Activated CD8-positive, alpha-beta memory T cell treated with anti-CD3 and anti-CD28 coated beads for 36 hours (primary cell): ENCODE measurements at places on chromosomes 12 and 14. TPM values are rescaled to one million over a fixed set of nuclear protein-coding genes. Genes with fewer than 3 reads are reported as not detected.

The OLR1 gene
- total RNA-seq, result not detected

The LGALS3 gene
- total RNA-seq, result 47.0 TPM

The CCDC38 gene
- total RNA-seq, result 0.25 TPM

The PRR4 gene
- total RNA-seq, result 1.0 TPM

The C1S gene
- 1.0 TPM for total RNA-seq

The ZNF891 gene
- total RNA-seq, result 2.0 TPM

The RNF212B gene
- total RNA-seq, result not detected

The CEP83 gene
- 29.6 TPM for total RNA-seq
